ENCODE measurements at places on chromosomes 5 and 9.

GRCh38 chr5:155838394-155838793 is 488.6 kb upstream of the SGCD start:
- DNase-seq = no peak

- no peak for DNase-seq
Observed at GRCh38 chr5:109506556-109506955, 96.8 kb upstream of the PJA2 start.

DNA sequence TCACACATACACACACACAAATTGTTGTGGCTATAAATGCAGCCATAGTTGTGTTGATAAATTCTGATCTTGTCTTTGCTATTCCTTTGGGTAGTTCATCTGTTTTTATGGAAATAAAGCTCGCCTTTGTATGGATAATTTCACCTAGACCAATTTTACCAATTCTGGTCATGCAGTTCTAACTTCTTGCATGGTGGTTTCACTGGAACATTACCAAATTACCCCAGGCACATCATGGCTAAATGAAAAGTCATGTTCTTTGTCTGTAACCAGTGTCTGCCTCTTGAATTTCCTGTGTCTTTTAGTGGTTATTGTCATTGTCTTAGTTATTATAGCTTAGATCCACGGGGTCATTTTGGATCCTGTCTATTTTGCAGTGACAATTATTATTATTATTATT is 50.3 kb upstream of the TMC1 start:
- no peak for DNase-seq

- no peak for DNase-seq
Observed at GRCh38 chr9:127521919-127522304, 70.6 kb downstream of the LRSAM1 start.

DNA sequence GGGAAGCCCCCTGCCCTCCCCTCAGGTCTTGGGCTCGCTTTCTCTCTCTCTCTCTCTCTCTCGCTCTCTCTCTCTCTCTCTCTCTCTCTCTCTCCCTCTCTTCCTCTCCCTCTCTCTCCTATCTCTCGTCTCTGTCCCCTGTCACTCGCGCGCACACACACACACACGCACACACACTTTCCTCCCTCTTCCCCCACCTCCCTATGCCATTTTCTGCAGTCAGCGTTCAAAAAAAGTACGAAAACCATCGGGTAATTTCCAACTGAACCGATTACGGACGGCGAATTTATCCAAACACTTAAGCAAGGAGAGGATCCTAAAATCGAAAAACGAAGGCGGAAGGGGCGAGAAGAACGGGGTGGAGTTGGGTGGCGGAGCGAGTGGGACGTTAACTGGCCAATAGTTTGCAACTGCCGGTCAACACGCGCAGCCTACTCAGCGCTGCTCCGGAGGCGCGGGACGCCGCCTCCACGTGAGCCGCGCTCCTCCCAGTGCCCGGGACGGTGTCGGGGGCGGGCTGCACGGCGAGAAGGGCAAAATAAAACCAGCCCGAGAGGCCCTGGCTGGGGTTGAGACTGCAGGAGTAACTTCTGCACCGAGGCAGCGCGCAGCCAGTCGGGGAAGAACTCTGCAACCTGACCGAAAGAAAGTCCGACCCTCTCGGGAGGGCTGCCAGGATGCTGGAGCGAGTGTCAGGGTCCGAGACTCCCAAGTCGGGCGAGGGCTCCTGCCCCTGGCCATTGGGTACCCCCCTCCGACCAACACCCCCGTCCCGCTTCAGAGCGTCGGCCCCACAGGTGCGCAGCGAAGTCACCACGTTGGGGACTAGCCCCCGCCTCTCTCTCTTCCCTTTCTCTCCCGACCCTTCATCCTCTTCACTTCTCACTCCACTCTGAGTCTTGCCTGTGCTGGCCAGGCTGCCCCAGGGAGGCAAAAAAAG is 24.9 kb upstream of the ELAVL2 start:
- DNase-seq = no peak

DNA sequence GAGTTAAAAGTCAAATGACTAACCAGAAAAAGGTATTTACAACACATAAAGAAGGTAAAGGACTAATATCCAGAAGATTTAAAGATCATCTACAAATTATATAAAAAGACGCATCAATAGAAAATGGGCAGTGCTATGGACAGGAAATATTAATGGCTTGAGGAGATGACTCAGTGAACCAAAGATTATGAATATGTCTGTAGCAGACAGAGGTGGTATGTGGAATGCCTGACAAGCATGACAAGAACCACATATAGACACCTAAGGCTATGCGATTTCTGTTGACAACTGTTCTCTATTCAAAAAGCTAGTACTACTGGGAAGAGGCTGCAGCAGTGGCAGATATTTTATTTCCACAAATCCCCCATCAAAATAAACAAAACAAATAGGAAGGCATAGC is 177.0 kb upstream of the SH3GL2 start:
- no peak for DNase-seq

- no peak for DNase-seq
Observed at GRCh38 chr9:106035806-106036205, 341.5 kb downstream of the TMEM38B start.

- DNase-seq = no peak
Observed at GRCh38 chr5:11711932-11712331, 192.3 kb downstream of the CTNND2 start.

DNA sequence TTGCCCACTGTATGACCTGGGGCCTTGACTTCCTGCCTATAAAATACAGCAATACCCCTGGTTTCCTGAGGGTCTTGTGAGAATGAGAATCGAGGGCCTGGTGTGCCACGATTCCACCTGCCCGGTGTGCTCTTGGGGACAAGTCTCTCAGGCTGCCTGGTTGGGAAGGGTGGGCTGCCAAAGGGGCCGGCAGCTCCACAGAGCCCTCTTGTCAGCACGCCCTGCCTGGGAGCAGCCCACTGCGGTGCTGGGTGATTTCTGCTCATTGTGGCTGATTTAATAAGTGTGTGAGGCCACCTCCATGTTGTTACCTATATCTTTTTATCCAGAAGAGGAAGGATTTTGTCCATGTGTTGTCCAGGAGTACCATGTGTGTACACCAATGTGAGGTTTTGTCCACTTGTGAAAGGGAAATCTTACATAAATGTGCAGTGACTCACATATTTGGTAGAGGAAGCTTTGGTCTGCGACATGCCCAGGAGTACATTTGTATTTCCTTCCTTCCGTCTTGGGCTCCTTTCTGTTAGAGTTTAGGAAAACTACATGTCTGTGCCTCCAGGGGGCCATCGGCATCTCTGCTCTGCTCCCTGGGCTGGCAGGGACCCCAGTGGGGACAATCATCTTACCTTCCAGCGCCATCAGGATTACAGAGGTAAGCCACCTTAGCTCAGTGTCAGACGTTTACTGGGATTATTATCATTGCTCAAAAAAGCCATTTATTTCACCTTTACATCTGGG is 108.6 kb downstream of the PHF2 start:
- DNase-seq = no peak

DNA sequence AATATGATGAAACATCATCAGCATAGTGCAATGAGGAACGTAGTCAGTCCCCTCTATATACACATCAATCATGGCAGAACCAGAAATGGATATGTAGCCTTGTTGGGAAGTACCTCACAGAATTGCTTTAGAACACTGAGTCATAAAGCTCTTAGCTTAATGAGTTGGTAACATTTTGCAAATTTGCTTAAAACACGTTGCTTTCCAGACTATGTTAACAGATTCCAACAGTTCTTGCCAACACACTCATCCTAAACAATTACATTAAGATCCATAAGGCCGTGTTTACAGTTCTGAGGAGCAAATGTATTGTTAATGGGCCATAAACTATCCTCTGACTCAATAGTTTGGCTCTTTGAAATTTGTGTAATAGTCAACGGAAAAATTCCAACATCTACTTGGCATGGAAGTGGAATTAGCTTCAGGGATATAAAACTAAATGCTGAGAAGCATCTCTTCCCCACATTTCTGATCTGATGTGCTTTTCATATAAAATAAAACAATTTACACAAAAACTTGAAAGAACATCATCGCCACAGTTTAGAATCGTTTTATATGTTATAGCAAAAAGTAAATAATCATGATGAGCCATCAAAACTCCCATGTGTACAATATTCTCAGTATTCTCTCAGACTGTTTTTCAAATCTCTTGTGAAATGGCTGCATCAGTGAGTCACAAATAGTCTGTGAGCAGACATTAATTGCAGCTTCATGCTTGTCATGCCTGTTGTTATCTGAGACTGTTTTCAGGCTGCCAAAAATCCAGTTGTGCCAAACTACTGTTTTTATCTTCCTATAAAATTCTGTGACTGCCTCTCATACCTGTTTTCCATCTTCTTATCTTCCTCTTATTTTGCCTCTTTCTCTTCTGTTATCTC is 291.9 kb downstream of the COX7C start:
- DNase-seq = no peak

DNA sequence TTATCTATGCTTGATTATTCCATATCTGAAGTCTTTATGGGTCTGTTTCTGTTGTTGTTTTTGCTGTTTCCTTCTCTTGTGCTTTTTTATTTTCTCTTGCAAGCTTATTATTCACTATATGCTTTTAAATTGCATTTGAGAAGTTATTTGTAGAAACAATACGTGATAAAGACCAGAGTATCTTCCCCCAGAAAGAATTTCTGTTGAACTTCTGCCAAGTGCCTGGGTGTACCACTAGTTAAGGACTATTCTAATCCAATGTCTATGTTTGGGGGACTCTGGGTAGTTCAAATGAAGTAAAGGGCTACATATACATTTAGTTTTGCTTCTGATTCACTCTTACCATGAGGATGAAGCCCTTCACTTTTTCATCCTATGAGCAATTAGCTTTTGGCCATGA is 54.3 kb downstream of the SLF1 start:
- DNase-seq = no peak

- DNase-seq = no peak
Observed at GRCh38 chr5:109225716-109226625, 183.8 kb downstream of the PJA2 start.

GRCh38 chr5:108696951-108697715 is 50.6 kb upstream of the FER start:
- no peak for DNase-seq

DNA sequence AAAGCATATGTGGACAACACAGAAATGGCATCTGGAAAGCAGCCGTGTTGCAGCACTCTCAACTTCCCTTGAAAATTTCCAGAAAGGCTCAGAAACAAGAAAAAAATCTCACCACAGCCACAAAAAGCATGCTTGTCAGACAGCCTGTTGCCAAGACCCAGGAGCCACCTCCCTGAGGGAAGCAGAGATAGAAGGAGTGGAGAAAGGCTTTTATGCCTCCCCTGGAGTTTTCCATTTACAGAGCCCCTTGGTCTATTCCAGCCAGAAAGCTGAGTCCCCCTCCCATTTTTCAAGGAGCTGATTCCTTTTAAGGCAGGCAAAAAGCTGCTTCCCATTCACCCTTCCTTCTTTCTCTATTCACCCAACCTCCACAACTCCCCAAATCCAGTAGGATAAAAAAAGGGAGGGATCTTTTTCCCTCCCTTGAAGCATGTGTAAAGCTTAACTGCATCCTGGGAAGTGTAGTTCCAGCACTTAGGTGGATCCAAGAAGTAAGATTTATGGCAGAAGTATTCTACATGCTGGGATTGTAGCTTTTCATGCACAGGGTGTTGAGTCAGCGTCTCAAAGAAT is 37.1 kb upstream of the PALM2AKAP2 start:
- DNase-seq = no peak

DNA sequence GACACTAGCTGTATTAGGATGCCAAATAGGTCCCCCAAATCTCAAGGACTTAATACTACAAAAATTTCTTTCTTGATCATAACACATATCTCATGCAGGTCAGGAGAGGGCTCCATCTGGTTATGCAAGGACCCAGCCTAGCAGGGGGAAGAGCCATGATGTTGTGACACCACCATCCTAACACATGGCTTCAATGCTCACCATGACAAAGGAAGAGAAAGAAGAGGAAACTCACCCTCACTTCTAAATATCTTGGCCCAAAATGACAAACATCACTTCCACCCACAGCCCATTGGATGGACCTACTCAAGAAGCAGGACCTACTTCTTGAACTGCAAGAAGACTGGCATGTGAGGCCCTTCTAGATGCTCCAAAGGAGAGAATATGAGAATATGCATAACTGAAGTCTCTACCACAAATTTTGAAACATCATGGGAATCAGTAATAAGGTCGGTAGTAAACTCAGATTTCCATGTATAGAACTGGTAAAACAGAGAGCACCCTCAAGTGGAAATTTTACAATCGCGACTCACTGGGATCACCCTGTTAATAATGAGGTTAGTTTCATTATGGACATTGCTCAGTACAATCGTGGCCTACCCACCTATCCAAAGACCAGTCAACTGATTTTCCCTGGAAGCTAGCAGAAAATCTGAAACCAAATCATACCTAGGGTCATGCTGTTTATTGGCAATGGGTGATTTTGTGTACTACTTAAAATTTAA is 308.2 kb downstream of the ACTL7B start:
- DNase-seq = no peak

GRCh38 chr9:77989909-77990308 is 41.7 kb downstream of the GNAQ start:
- no peak for DNase-seq

- DNase-seq = no peak
Observed at GRCh38 chr9:20307621-20308020, 314.7 kb downstream of the MLLT3 start.

- no peak for DNase-seq
Observed at GRCh38 chr9:135100241-135100681, 12.8 kb downstream of the OLFM1 start.

DNA sequence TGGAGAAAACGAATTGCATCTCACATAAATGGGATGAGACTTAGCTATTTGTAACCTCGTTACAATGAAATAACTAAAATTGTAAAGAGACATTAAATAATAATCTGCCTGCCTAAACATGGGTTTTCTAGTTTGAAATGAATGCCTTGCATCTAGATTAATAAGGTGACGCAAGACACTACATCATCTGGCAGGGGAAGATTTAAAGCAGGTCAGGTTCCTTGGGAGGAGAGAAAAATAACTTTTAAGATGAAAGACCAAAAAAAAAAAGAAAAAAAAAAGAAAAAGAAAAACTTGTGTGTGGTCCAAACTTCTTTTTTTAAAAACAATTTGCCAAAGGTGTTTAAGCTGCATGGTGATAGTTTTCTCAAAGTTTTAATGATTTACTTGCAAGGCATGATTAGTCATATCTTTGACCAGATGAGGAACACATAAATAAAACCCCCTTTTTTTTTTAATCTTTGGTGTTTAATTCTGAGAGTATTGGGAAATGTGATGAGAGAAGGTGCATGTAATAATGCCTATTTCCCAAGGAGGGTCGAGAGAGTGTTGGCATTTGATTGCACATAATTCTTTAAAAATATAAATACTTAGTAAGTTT is 122.9 kb upstream of the ADAMTSL1 start:
- no peak for DNase-seq

DNA sequence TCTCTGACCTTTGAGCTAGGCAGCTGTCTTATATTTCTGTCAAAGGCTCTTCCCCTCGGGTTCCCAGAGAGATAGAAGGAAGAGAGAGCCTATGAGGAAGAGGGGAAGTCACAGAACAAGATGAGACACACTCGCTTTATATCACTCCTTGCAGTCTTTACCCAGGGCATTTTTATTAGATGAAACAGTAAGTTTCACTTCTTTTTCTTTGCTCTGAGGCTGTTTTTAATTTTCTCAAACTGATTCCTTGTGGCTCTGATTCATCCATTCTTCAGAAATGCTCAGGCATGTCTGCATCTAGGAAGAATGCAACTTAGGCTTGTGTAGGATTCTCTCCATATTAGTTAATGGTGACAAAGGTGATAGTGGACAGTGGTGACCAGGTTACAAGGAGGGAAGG is 132.9 kb upstream of the CHD1 start:
- no peak for DNase-seq
